SJSA1 (cell line): ENCODE measurements at places on chromosomes 3 and 15. TPM values are rescaled to one million over a fixed set of nuclear protein-coding genes. Genes with fewer than 3 reads are reported as not detected.

Gene SPATA12
- total RNA-seq, result not detected in 2 replicates

Gene PIGX
- total RNA-seq, result 32.7 and 63.1 TPM in 2 replicates

Gene ARID3B
- total RNA-seq, result 0.44 and 1.4 TPM in 2 replicates

Gene ADAMTS7
- total RNA-seq, result 1.6 and 2.8 TPM in 2 replicates

Gene MAN2C1
- 55.7 and 122 TPM in 2 replicates for total RNA-seq

Gene GOLGA8A
- 3.4 and 16.0 TPM in 2 replicates for total RNA-seq

Gene HTD2
- 6.8 and 16.3 TPM in 2 replicates for total RNA-seq

Gene CKMT1A
- not detected in 2 replicates for total RNA-seq

Gene CA12
- total RNA-seq, result 3.7 and 5.6 TPM in 2 replicates

Gene BAHD1
- total RNA-seq, result 8.4 and 11.4 TPM in 2 replicates

Gene PAQR5
- total RNA-seq, result 7.2 and 10.5 TPM in 2 replicates

Gene ZNF502
- 0.79 TPM in 1 of 2 replicates, not detected in the other for total RNA-seq

Gene DLL4
- total RNA-seq, result not detected in 2 replicates

Gene OR5K2
- total RNA-seq, result not detected in 2 replicates

Gene SYNPR
- total RNA-seq, result not detected in 2 replicates

Gene DNAH12
- not detected in 2 replicates for total RNA-seq

Gene FYCO1
- 5.4 and 7.6 TPM in 2 replicates for total RNA-seq

Gene TIGIT
- not detected in 2 replicates for total RNA-seq

Gene GOLGB1
- total RNA-seq, result 14.2 and 19.7 TPM in 2 replicates

GRCh38 chr15:51982013-51982769 is 10.6 kb upstream of the LEO1 start:
- peak; percentile 72 for DNase-seq

DNA sequence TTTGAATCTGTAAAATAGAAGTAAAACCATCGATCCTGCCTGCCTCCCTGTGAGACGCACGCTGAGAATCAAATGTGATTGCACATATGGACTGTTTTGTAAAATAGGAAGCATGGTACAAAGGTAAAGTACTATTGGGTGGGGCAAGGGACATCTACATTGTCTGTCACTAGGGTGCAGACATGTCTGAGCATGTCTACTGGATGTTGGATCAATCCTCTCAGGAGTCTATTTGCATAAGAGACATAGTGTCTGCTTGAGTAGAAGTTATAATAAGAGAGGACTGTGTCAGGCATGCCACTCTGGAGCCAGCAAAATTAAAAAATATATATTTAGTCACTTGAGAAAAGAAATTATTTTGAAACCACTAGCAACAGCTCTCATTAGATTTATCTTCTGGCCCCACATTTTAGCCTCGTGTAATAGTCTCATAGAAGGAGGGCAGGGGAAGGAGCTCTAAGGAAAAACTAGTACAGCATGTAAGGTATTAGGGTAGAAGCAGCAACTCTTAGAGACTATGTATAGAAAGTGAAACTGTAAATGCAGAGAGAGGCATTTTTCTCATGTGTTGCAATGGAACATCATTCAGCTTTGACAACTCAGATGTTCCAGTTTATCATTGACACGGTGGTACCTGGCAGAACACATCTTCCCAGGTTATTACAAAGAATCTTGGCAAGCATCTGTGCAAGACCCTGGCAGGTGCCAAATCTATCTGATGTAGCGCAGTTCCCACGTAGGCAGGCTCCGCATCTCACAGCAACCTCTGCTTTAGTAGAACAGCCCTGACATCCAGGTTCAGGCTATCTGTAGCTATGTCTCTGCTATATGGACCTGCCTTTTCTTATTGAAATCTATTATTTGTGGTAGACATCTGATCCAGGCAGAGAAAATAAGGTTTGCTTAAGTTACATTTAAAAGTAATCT is 85.2 kb upstream of the CHL1 start:
- no peak for DNase-seq

- DNase-seq, result no peak
Observed at GRCh38 chr15:40845511-40846284, 1.9 kb downstream of the SPINT1 start.

- DNase-seq, result no peak
Observed at GRCh38 chr15:63514531-63514943, 10.1 kb downstream of the USP3 start.

DNA sequence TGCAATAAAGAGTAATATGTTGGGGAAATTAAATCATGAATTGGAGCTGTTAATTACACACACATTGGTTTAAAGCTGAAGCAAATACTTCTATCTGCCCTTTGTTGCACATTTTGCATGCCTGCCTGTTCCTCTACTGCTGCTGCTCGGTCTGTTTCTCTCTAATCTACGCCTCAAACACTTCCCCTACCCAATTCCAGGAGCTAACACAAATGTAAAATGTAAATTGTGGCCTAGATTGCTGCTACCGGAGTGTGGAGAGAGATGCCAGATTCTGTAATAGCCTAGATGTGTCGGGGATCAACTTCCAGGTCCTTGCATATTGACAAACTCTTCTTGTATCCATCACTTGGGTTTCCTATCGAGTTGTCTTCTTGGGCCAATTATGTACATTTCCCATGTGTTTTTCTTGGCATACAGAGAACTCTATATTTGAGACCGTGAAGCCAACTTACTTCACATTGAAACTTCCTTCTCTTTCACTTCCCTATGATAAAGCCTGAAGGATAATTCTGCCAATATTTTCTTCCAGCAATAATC is 450.4 kb upstream of the NR2F2 start:
- no peak for DNase-seq

GRCh38 chr3:63900010-63900409 is 12.2 kb downstream of the SCAANT1 start:
- no peak for DNase-seq

DNA sequence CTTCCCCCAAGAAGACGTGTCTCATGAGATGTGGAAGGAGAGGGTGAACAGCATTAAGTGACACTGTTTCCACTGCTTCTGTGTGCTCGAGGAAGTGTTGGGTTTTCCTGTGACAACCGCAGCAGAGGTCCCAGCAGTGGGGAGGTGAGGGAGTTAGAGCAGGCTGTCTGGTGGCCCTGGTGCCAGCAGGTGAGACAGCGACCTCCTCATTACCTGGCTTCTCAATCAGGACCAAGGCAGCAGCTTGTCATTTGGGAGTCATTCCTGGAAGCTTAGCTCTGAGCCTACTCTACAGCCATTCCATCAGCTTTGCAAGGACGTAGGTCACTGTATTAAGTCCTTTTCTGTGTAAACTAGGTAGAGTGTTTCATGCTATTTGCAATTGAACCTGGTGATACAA is 63.3 kb upstream of the RGMA start:
- DNase-seq, result no peak

DNA sequence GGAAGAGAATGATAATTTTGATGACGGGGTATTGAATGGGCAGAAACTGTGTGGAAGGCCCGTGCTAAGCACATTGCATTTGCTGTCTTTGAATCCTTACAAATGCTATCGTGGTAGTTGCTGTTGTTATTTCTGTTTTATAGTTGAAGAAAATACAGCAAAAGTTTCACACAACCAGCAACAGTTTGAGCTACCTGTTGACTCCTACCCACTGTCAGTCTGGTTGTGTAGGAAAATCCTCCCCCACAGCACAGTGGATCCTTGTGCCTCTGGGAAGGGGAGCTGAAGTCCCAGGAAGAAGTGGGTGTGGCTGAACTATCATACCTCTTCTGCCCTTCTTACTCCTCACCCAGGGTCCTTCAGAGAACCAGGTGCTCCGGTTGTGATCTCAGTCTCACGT is 29.4 kb downstream of the MRAS start:
- no peak for DNase-seq

DNA sequence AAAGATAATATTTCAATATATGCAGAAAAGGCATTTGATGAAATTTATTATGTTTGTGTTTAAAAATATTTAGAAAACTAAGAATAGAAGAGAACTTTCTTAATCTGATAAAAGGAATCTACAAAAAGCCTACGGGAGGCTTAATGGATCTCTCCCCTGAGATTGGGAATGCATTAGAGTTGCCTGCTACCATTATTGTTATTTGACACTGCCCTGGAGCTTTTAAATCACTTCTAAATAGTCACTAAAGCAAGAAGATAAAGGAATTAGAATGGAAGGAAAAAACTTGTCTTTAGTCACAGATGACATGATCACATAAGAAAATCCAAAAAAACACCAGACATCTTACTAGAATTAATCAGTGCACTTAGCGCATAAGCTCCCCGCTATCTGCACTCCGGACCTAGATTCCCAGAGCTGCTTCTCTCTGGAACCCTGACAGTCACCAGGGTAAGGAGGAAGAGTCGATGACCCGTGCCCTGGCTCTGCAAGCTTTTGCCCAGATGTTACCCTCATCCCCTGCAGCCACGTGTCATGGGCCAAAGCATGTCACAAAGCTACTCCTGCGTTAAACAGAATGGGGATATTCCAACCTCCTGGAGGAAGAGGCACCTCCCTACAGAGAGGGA is 97.1 kb downstream of the MINAR1 start:
- DNase-seq, result no peak

- no peak for DNase-seq
Observed at GRCh38 chr15:39785841-39786240, 3.2 kb upstream of the FSIP1 start.

GRCh38 chr3:177109688-177110330 is 87.5 kb downstream of the TBL1XR1 start:
- no peak for DNase-seq

- DNase-seq, result no peak
Observed at GRCh38 chr3:49790626-49791411, 4.5 kb upstream of the IP6K1 start.

DNA sequence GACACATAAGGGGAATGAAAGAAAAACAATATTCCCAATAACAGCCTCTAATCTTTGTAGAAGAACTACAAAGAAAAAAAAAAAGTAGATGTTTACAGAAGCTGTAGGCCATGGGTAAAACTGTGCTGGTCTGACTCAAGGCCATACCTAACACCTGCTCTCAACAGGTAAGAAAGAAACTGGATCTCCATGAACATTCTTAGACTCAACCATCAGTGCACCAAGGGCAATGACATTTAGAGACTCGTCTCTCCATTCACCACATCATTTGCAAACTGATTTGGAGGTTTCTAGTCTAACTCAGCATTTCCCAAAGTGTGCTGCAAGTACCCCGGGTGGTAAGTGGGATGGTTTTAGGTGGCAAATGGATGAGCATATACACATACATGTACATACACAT is 164.2 kb downstream of the FOXP1 start:
- DNase-seq, result no peak

DNA sequence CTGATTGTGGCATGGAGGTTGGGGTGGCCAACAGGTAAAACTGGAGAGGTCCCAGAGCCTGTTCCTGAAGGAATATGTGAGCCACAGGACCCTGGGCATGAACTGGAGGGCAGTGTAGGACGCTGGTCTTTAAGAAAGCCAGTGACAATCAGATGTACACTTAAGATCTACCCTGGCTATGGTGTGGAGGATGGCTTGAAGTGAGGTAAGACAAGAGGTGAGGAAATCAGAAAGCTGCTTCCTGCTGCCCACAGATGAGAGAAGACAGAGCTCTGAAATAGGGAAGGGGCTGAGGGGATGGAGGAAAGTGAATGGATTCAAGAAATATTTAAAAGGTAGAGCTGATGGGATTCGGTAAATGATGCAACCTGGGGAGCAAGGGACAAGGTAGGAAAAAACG is 22.7 kb upstream of the KLHL6 start:
- DNase-seq, result no peak

DNA sequence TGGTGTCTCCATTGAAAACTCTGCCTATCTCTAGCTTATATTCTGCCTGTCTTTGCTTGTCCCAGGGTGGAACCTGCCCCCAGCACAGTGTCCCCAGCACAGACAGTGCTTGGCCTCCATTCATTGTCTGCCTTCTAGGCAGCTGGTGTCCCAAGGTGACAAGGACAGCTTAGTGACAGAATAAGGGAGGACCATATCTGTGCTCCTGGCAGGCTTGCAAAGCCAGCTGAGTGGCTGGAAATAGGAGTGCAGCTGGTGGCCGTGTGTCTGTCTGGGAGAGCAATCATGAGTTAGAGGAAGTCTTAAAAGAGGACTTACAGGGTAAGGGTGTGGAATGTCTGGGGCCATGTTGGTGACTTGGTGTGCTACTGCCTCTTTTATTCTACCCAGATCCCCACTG is 33.4 kb downstream of the SCN5A start:
- no peak for DNase-seq

- DNase-seq, result no peak
Observed at GRCh38 chr15:64515196-64515595, 54.8 kb downstream of the ZNF609 start.

DNA sequence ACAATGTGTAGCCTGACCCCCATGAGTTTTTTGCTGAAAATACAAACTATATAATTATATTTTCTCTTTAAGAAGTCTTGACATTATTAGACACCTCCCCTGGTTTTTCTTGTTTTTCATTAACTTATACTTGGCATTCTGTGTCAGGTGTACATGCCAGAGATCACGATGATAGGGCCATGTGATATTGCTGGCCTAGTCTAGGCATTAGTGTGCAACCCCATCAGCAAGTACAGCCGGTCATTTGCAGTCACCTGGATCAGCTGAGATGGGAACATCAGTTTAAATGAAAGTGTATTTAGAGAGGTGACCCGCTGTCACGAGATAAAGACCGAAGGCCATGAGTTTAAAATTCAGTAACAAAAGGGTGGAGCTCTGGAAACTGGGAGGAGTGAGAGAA is 12.6 kb upstream of the SPPL2A start:
- no peak for DNase-seq

DNA sequence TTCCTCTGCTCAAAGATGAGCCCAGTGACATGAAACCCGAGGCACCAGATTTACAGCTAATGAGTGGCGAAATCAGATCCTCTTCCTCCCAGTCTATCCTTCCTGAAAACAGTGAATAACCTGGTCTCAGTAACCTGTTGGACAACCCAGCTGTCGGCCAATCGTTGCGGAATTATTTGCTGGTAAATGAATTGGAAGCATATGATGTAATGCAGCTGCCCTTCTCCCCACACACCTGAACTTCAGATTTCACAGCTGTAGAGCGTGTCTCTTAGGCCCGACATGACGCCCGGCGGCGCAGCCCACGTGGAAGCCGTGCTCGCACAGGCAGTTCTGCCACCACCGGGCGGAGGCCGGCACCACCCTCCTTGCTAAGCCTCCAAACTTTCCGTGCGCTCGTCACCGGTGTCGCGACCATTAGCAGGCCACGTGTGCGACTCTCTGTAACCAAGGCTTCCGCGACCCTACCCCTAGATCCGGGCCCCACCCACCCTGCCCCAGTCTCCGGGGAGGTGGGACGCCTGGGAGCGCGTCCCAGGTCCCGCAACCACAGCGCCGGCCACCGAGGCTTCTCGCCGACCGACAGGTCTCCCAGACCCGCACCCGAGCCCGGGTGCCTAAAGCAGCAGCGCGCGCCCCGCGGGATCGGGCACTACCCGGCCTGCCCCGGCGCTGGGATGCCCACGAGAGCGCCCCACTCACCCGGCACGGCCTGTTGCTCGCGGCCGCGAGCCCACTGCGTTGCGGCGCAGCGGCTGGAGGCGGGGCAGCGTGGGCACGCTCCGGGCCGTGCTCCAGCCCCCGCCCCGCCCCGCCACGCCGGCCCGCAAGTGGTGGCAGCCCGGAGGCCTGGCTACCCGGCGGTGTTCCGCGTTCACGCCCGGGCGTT is at the start of gene RIOX2:
TSS of gene RIOX2 (minus strand) at position 753 of the 889 bp plus-strand sequence. CDS start 4,838 bp downstream, outside the sequence.
- peak; percentile 57 for DNase-seq

DNA sequence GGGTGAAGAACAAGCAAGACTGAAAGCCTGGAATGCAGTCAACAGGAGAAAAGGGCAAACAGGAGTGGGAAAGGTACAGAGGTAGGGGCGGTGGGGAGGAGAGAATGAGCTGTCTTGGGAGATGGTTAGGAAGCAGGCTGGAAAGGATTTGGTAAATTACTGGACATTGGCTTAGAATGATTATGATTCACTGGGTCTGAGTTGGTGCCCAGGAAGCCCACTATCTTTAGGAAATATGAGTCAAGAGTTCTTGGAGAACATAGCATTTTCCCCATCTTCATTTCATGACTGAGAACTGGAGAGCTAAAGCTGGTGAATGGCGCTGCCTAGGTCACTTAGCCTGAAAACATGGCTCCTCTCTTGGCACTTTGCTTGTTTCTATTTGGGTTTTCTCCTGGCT is 74.7 kb upstream of the C3orf80 start:
- DNase-seq, result no peak
